ENCODE measurements at places on chromosomes 2 and 18.

DNA sequence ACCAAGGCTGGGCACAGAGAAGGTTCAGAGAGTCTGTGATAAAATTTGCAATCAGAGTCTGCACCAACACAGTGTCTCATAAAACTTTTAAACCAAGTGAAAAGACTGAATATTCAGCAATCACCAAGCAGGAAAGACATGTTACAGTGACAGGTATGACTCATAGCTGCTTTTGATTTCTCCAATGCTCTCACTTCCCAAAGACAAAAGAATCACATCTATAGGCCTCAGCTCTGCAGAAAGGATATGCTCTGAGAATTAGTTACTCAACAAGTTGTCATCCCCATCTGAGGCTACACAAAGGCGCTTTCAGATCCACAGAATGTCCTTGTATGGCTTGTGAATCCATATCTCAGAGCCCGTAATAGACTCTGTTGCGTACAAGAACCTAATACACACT, 92.5 kb downstream of the KCNF1 start:
- DNase-seq, result no peak

DNA sequence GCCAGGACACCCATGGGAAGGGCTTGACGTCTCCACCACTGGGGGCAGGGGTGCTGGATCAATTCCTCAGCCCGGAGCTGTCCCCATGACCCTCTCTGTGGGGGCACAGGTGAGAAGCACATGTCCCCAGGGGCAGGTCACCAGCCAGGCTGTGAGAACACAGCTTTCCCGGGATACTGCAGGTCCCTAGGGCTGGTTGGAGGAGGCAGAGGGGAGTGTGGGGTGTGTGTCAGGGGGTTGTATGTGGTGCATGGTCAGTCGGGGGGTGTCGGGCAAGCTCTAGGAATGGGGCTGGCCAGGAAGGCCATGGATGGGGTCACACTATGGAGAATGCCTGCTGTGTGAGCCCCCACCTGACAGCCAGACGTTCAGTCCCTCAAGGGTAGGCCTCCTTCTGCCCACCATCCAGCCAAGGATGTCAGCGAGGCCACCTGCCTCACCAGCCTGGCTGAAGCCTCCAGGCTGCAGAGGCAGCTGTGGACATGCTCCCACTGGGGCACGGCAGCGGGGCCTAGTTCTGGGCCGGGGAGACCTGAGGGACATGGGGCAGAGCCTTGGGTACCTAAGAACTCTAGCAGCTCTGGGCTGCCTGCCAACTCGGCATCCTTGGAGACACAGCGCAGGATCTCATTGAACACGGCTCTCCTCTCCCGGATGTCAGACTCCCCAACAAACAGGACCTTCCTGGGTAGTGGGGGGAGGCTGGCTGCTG, 10.3 kb downstream of the HS1BP3 start:
- no peak for DNase-seq

DNA sequence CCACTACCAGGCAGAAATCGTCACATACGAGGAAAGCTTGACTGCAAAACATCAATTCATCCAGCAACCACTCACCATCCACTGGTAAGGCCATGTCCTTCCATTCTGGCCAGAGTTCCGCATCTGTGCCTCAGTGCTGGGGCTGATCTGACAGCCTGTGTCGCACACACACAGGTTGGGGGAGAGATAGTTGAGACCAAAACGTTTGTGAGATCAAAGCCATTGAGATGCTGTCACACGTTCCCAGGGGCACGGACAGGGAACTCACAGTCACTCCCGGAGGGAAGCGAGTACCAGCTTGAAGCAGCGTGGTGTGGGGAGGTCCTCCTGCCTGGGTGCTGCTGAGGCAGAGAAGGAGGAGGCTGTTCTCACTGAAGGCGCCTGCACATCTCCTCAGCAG, 458.5 kb upstream of the SALL3 start:
- DNase-seq, result no peak

DNA sequence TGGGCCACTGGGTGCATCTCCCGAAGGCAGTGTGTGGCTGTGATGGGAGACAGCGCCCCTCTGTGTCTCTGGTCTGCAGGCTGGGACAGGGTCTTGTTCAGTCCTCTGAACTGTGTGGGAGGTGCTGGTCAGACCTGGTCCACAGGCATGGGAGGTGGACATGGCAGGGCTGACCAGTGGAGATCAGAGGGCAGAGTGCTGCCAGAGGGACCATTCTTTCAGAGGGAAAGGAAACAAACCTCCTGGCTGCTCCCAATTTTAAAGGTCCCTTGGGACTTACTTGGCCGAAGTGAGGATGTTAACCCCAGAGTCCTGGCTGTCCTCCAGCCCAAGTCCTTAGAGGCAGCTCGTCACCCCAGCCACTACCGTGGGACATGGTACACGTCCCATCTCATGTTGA, 4.0 kb downstream of the CAPN13 start:
- DNase-seq, result no peak

- DNase-seq, result no peak
Observed at GRCh38 chr2:100818606-100819369, 1.2 kb upstream of the NPAS2 start.

DNA sequence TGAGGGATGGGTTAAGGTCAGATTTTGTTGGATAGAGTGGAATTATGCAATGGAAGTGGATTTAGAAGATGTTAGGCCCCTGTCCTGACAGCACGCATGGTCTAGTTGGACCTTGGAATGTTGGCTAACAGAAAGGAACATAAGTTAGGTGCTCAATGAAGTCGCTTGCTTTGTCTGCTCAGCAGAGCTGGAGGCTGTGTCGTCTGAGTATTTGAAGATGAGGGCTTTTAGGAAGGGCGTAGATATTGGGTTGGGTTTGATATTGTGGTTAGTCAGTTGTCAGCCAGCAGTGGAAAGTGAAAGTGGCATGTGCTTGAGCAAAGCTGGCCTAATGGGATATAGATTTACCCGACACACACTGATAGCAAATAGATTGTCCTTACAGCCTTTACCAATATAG, 239.3 kb downstream of the PRKCE start:
- no peak for DNase-seq

GRCh38 chr2:164911832-164912231, 43.5 kb downstream of the SLC38A11 start:
- DNase-seq, result no peak

GRCh38 chr2:32384529-32384928, 27.7 kb downstream of the BIRC6 start:
- DNase-seq, result no peak

DNA sequence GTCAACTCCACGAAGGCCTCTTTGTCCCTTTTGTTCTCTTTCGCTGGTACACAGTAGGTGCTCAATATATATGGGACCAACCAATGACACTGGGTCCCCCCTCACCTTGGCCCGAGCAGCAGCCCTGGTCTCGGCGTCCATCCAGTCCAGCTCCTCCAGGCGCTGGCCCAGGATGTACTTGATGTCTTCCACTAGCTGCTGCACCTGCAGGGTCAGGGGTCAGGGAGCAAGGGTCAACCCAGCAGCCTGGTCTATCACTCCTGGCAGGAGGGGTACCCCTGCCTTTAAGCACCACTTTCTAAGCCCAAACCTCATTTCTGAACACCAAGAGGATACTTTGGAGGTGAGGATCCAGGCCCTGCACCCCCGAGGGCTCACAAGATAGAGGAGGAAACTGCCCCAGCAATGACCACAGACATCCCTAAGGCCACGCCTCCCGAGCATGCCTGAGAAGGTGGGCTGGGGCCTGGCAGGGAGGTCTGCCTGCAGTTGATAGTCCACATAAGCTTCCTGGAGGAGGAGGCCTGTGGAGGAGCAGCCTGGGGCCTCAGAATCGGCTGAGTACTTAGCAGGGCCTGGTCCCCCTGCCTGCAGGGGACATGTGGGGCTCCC, 4.2 kb downstream of the ECEL1 start:
- no peak for DNase-seq

- no peak for DNase-seq
Observed at GRCh38 chr18:22394428-22394827, 23.3 kb downstream of the CTAGE1 start.

DNA sequence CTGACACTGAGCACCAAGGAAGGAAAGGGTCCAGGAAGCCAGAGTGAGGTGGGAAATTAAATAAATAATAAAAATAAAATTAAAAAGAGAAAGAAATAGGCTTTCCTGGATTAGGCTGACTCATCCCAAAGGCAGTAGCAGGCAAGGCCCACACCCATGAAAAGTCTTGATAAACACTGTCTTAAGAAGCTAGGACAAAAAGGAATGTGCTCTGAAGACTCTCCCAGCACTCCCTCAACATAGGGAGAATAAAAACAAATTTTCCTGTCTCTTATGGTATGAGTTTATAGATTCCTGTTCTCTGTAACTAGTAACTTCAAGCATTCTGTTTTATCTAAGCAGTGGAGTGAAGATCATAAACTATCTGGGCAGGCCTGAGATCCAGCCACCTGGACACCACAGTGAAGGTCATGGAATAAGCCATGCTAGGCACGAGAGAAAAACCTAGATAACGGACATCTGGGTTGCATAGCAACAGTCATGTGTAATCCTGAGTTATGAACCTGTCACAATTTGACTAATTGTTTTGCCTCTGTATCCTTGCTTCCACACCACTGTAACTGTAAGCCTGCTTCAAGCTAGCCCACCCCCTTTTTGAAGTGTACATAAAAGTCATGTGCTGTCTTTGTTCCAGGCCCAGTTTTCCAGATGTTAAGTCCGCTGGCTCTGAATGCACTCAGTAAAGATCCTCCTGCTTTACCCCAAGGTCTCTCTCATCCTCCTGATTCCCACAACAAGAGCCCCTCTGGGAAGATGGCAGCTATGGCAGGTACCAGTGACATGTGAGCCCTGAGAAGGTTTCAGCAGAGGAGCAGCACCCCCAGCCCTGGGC, 107.8 kb downstream of the NDUFA10 start:
- DNase-seq, result no peak

DNA sequence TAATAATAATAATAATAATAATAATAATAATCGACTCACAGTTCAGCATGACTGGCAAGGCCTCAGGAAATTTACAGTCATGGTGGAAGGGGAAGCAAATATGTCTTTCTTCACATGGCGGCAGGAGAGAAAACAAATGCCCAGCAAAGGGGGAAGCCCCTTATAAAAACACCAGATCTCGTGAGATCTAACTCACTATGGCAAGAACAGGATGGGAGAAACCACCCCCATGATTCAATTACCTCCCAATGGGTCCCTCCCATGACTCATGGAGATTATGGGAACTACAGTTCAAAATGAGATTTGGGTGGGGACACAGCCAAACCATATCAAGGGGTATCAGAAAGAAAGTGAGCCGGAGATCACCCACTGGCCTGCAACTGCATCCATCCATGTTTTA, 40.5 kb upstream of the PAPOLG start:
- DNase-seq, result no peak

DNA sequence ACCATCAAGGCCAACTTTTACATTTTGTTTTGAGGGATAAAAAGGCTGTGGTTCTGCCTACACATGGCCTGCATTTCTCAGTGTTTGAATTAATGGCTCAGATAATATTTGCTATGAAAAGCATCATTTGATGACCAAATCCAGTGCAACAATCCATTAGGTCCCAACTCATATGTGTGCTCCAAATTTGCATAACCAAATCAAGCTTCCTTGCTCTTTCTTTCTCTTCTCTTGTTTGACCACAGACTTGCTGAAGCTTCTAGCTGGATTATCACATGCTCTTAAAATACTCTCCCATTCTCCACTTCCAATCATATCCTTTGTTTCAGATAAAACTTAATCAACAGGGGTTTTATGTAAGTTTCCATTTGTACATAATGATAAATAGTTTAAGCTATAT, 147.0 kb downstream of the TCF4 start:
- no peak for DNase-seq

GRCh38 chr2:38649176-38649728, 16.7 kb upstream of the GALM start:
- no peak for DNase-seq

- DNase-seq, result no peak
Observed at GRCh38 chr18:5058768-5059695, 138.0 kb downstream of the AKAIN1 start.

DNA sequence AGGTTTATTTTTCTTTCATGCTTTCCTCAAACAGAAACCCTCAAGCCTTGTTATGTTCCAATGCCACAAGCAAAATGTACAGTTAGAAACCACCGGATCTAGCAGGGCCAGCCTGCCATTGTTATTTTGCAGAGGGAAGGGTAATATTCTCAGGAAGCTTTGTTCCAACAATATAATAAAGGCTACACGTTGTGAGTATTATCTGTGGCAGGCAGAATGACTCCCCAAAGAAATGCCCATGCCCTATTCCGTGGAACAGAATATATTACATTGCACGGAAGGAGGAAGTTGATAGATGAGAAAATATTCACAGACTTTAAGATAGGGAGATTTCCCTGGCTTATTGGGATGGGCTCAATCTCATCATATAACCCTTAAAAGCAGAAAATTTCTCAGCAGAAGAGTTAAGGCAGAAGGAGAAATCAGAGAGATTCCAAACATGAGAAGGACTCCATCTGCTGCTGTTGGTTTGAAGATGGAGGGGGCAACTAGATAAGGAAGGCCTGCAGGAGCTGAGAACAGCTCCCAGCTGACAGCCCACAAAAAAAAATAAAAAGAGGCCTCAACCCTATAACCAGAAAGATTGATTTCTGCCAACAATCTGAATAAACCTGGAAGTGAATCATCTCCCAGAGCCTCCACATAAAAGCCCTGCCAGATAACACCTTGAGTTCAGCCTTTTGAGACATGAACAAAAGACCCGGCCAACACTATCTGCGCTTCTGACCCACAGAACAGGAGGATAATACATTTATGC, 466.6 kb downstream of the LPIN1 start:
- no peak for DNase-seq

DNA sequence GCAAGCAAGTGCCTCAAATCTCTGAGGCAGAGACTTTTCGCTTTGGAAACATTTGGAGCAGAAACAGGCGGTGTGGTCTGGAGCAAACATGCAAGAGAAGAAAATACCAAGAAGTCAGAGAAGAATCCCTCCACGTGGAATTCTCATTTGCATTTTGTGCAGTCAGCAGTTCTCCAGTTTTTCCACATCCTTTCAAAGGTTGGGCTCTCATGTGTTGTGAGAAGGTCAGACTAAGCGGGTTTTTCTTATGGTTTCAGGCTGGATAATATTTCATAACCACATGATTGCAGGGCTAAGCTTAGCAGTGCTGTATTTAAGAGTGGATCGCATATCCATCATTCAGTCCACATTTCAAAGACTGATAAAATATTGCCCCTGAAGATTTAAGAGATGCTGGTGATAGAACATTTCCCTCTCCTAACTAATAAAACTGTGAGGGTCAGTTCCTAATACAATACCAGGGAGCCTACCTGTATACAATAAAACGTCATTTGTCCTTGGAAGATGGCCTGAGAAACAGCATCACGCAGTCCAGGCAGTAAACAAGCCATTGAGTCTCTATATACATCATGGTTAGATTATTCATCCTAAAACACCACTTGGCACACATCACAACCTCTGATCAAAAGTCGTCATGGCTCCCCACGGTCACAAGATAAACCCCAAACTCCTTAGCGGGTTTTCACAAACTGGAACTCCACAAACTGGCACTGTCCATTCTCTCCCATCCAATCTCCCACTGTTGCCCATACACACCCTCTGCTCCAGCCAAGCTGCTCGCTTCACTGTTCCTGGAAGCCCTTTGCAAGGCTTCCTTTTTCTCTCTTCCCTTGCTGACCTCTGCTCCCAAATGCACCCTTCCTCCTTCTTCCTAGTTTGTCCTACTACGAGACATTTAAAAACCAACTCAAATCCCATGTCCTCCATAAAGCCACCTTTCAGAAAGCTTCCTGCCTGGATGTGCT, 31.5 kb downstream of the ANKRD44 start:
- DNase-seq, result no peak

GRCh38 chr2:47307066-47307465, 95.9 kb upstream of the MSH2 start:
- DNase-seq, result no peak
